ENCODE measurements at places on chromosomes 6 and 20.
A peak's percentile ranks its signal among the peaks of the same experiment; 100 is the strongest.

DNA sequence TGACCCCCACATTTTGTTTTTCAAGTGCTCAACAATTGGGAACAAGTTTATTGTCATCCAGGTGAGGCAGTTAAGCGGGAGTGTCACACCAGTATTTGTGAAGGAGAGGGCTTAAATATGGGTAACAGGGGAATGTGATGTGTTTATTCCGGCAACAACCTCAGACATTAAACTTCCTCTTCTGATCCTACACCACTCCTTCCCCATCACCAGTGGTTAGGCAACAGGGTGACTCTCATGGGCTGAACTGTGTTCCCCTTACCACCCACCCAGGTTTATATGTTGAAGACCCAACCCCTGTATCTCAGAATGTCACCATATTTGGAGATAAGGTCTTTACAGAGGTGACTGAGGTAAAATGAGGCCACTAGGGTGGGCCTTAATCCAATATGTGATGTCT, 52.1 kb upstream of the RNF182 start:
- H3K4me3 ChIP-seq, result no peak overlapping the region
- H3K36me3 ChIP-seq, result no peaks in the 10 kb centered on the region
- H3K27me3 ChIP-seq, result no peaks in the 10 kb centered on the region
- no peak overlapping the region for H3K27ac ChIP-seq
- DNase-seq, result no peak

DNA sequence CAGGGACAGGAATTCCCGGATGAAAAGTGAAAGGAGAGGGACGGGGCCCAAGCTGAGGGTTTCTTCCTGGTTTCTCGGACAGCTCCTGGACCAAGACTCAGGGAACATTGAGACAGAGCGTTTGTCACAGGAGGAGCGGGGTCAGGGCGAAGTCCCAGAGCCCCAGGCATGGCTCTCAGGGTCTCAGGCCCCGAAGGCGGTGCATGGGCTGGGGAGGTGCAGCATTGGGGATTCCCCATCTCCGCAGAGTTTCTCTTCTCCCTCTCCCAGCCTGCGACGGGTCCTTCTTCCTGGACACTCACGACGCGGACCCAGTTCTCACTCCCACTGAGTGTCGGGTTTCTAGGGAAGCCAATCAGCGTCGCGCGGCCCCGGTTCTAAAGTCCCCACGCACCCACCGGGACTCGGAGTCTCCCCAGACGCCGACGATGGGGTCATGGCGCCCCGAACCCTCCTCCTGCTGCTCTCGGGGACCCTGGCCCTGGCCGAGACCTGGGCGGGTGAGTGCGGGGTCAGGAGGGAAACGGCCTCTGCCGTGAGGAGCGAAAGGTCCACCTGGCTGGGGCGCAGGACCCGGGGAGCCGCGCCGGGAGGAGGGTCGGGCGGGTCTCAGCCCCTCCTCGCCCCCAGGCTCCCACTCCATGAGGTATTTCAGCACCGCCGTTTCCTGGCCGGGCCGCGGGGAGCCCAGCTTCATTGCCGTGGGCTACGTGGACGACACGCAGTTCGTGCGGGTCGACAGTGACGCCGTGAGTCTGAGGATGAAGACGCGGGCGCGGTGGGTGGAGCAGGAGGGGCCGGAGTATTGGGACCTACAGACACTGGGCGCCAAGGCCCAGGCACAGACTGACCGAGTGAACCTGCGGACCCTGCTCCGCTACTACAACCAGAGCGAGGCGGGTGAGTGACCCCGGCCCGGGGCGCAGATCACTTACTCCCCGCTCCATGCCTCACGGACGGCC, 54.6 kb upstream of the POLR1H start:
- peak; percentile 91 for DNase-seq
- peak overlapping the region; percentile 64 for H3K4me3 ChIP-seq
- H3K27ac ChIP-seq, result no peak overlapping the region
- H3K27me3 ChIP-seq, result no peaks in the 10 kb centered on the region
- peaks cover 23% of the 10 kb centered on the region for H3K4me1 ChIP-seq

DNA sequence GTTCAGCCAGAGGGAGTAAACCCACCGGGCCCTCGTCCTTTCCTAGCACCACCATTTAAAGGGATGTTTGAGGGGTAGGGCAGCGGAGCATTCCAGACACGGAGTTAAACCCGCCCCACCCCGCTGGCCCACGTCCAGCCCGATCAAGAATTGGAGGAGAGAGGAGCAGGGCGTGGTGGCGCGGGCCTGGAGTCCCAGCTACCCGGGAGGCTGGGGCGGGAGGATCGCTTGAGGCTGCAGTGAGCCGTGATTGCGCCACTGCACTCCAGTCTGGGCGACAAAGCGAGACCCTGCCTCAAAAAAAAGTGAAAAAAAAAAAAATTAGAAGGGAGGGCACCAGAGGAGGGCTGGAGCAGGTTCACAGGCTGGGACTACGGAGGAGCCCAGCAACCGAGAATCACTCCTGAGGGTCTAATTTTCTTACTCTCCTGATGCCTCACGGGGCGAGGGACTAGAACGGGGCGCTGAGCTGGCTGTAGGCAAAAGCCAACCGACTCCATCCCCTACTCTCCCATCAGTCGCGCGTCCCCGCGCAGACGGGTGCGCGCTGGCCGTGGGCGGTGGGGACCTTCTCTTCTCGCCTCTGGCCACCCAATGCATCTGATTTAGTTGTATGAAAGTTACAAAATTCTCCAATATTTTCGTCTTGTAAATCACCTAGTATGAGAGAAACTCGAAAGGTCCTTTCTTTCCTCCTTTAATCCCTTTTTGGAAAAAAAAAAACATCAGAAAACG, 6.1 kb upstream of the HSPA1B start:
- DNase-seq, result no peak
- no peaks in the 10 kb centered on the region for H3K36me3 ChIP-seq
- no peaks in the 10 kb centered on the region for H3K27me3 ChIP-seq
- H3K4me3 ChIP-seq, result peak overlapping the region; percentile 55
- H3K4me1 ChIP-seq, result peaks cover 87% of the 10 kb centered on the region
- peak overlapping the region; percentile 96 for H3K27ac ChIP-seq

- DNase-seq, result no peak
- no peak overlapping the region for H3K4me3 ChIP-seq
- H3K27me3 ChIP-seq, result no peaks in the 10 kb centered on the region
- H3K27ac ChIP-seq, result no peak overlapping the region
- H3K36me3 ChIP-seq, result no peaks in the 10 kb centered on the region
These were observed 628.2 kb downstream of the COL12A1 start for GRCh38 chr6:74577619-74578018.

- H3K4me3 ChIP-seq, result no peak overlapping the region
- H3K36me3 ChIP-seq, result no peaks in the 10 kb centered on the region
- no peak overlapping the region for H3K27ac ChIP-seq
- peaks cover 14% of the 10 kb centered on the region for H3K4me1 ChIP-seq
These were observed 73.4 kb upstream of the FRMD1 start for GRCh38 chr6:168152306-168152963.

- H3K27ac ChIP-seq, result no peak overlapping the region
- no peak overlapping the region for H3K4me3 ChIP-seq
- no peaks in the 10 kb centered on the region for H3K4me1 ChIP-seq
These were observed 849.9 kb upstream of the EPHA7 start for GRCh38 chr6:94269256-94269655.

DNA sequence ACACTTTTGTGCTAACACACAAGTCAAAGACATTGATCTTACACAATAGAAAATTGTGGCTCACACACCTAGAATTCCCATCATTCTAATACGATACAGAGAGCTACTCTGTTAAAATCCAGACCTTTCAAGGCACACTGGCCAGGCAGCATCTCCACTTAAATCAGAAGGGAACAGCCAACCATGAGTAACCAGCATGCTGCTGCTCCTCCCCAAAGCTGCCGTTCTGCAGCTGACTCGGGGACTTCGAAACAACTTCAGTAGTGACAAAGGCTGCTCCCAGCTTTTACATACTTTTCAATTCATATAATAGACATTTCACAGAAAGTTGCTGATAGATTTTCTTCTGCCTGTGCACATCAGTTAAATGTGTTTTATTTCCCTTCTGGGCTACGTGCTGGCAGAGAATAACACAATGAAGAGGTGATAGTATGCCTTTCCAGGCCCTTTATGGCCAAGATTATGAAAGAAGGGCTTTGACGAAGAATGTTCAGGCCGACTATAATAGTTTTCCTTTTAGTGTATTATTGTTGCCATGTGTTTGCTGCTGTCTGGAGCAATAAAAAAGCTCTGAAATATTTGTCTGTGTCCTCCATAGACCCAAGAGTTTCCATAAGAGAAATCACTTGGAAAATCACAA, 159.0 kb downstream of the GMDS start:
- H3K27me3 ChIP-seq, result no peaks in the 10 kb centered on the region
- no peak for DNase-seq
- H3K36me3 ChIP-seq, result no peaks in the 10 kb centered on the region
- no peaks in the 10 kb centered on the region for H3K4me1 ChIP-seq
- H3K27ac ChIP-seq, result no peak overlapping the region

DNA sequence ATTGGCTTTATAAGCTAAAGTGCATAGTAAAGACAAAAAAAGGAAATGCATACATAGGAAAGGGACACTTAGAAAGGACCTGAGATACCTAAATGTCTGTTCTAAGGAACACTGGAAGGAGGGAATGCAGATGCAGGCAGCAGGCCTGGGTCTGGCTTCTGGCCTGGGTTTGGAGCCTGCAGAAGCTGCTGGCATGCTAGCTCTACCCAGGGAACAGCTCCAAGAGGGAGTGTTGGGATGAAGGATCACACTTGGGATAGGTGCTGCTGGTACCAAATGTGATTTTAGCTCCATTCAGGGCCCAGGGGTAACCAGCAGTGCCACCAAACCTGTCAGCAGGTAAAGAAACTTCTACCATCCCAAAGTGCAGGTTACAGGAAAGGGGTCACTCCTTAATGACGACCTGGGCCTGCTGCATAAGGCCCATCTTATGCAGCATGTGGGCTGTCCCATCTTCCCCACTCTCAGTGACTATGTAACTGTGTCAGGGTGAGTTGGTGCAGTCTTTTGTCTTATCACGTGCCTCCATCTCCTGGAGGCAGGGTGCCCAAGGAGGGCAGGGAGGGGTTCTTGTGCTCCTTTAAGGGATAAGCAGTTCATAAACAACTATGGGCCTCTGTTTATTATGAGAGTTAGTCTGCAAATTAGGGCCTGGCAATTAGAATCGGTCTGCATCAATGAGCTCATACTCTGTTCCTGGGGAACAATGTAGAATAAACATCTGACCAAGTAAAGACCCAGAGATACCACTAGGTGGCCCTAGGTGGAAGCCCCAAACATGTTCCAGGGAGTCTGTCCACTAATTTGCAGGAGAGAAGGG, 26.9 kb downstream of the DDX27 start:
- no peak for DNase-seq
- peak overlapping the region; percentile 45 for H3K27ac ChIP-seq
- H3K27me3 ChIP-seq, result no peaks in the 10 kb centered on the region
- peaks cover 100% of the 10 kb centered on the region for H3K36me3 ChIP-seq

GRCh38 chr6:98384801-98385200, 449.6 kb upstream of the POU3F2 start:
- no peaks in the 10 kb centered on the region for H3K4me1 ChIP-seq
- H3K27ac ChIP-seq, result no peak overlapping the region
- H3K36me3 ChIP-seq, result no peaks in the 10 kb centered on the region
- DNase-seq, result no peak
- no peak overlapping the region for H3K4me3 ChIP-seq
